Central memory CD8-positive, alpha-beta T cell (primary cell): ENCODE measurements at places on chromosomes 11 and 22.

DNA sequence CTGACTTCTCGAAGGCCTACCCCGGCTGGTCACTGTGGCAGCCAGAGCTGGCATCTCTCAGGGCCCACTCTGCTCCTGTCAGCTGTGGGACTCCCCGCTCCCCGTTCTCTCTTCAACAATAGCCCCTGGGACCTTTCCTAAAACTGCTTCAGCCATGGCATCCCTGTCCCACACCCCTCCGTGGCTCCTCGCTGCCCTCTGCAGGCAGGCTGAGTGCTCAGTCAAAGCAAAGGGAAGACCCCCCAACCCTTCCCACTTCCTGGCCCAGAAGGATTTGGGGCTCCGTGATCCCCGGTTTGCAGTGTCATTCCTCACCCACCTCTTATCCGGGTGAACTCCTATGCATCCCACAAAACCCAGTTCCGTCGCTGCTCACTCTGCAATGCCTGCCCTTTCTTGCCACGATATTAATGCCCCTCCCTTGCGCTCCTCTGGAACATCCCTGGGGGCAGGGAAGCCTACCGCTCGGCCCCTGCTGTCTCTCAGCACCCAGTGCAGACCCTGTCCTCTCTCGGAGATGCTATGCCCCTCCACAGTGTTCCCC lies 1.6 kb upstream of the TH start:
- no peak for DNase-seq

- no peak for DNase-seq
These were observed 73.1 kb downstream of the RBFOX2 start for GRCh38 chr22:35955546-35955945.

- no peak for DNase-seq
These were observed 25.3 kb downstream of the ANO1 start for GRCh38 chr11:70103256-70103975.

- DNase-seq, result no peak
These were observed 10.2 kb upstream of the NXPE2 start for GRCh38 chr11:114668109-114668508.

GRCh38 chr11:65655570-65656332 lies 7.0 kb downstream of the RELA start:
- DNase-seq, result no peak
